Calu3 (cell line): ENCODE measurements at places on chromosomes 2 and 18.
A peak's percentile ranks its signal among the peaks of the same experiment; 100 is the strongest.

DNA sequence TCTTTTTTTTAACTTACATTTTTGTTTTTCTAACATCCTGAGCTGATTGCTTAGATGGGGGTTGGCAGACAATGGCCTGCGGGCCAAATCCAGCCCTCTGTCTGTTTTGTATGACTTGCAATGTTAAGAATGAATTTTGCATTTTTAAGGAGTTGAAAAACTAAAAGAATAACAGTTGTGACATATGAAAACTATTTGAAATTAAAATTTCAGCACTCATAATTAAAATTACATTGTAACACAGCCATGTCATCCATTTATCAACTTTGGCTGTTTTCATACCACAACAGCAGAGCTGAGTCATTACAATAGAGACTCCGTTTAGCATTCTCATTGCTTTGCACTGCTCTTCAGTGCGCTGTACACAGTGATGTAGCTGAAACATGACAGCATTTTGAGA is 94.1 kb upstream of the MC4R start:
- no peak for DNase-seq

- DNase-seq = no peak
Measured at GRCh38 chr2:146241023-146241422, 1603.8 kb upstream of the ACVR2A start.

GRCh38 chr2:235639428-235639773 is 145.6 kb downstream of the AGAP1 start:
- DNase-seq = no peak

DNA sequence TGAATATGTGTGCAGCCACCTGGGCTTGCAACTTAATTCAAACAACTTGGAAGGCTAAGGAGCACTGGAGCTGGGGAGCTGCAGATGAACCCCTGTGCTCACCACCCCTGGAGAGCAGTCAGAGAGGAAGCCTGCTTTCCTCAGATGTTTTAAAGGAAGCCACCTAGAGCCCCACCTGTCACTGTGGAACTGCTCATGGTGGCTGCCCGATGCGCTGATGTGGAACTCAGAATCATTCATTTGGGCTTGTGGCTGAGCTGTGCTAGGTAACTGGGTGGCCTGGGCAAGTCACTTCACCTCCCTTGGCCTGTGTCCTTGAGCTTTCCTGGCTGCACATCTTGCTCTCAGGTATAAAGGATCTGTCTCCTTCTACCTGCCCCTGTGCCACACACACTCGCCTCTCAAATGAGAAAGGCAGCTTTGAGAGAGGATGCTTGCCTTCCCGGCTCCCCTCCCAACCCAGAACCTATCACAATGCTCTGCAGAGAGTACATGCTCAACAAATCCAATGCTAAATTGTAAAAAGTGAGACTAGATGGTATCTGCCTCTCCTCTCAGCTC is 41.3 kb downstream of the BCL11A start:
- DNase-seq = no peak

- DNase-seq = no peak
Measured at GRCh38 chr2:192416060-192416459, 221.3 kb upstream of the TMEFF2 start.

DNA sequence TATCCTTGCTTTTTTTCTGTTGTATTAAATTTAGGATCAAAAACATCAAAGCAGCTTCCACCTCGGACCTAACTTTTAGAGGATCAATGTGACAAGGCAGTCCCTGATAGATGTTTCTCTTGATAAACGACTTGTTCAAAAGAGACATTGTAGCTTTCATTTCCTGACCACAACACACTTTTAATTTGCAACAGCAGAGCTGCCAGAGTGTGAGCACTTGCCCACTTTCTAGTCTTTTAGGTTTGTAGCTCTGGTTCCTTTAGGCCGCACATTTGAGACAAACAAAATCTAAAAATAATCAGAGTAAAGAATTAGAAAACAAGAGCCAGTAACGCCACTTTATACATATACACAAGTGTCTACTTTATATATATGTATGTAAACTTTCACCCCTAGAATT is 3.1 kb downstream of the FIGN start:
- no peak for DNase-seq

DNA sequence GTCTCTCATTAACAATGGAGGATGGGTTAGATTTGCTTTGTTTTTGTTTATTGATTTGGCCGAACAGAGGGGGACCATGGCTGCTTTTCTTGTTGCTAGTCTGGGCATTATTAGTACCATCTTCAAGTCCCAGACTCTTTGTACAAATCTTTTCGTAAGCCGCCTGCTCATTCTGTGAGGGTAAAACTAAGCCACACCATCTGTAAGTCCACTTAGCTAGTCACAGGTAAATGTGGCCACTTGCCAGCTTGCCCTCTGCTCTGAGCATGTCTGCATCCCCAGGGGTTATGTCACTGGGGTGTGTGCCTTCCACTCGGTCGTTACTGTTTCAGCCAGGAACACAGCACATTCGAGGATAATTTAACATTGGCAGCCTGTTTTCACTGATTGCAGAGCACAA is 85.6 kb downstream of the SMIM21 start:
- no peak for DNase-seq

DNA sequence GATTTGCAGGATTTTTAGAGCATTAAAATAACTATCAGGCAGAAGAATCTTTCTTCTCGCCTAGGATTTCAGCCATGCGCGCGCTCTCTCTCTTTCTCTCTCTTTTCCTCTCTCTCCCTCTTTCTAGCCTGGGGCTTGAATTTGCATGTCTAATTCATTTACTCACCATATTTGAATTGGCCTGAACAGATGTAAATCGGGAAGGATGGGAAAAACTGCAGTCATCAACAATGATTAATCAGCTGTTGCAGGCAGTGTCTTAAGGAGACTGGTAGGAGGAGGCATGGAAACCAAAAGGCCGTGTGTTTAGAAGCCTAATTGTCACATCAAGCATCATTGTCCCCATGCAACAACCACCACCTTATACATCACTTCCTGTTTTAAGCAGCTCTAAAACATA is 137.0 kb downstream of the MEIS1 start:
- DNase-seq = no peak

DNA sequence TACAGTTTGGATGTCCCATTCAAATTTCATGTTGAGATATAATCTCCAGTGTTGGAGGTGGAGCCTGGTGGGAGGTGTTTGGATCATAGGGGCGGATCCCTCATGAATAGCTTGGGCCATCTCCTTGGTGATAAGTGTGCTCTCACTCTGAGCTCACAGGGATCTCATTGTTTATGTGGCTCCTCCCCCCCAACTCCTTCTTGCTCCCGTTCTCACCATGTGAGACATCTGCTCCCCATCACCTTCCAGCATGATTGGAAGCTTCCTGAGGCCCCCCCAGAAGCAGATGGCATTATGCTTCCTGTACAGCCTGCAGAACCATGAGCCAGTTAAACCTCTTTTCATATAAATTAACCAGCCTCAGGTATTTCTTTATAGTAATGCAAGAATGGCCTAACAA is 3.0 kb upstream of the INPP1 start:
- peak; percentile 33 for DNase-seq

GRCh38 chr2:111050701-111051376 is 69.9 kb upstream of the BCL2L11 start:
- DNase-seq = no peak

DNA sequence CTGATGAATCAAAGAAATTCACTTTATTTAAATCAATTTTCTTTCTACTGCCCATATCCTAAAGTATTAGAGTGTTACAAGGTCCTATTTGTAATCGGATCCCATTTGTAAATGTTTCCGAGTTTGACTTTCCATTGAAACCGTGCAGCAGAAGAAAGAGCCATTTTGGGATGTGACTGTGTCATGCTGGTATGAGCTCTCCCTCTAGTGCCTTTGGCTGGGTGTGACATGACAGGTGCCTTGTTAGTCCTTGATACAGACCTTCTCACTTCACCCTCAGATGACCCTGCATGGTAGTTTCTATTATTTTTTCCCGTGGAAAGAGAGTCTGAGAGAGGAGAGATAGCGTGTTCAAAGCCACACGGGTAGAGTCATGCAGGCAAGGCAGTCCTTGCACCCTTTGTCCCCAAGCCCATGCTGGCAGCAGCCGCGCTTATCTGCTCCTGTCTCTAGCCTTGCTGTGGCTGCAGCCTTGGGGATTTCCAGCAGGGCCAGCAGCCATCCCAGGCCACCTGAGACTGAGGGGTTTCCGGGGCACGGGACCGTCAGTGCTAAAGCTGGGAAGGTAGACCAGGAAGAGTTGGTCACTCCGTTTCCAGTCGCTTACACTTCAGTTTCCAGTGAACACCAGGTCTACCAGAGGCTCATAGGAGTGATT is 21.4 kb downstream of the CHMP1B start:
- DNase-seq = peak; percentile 50

DNA sequence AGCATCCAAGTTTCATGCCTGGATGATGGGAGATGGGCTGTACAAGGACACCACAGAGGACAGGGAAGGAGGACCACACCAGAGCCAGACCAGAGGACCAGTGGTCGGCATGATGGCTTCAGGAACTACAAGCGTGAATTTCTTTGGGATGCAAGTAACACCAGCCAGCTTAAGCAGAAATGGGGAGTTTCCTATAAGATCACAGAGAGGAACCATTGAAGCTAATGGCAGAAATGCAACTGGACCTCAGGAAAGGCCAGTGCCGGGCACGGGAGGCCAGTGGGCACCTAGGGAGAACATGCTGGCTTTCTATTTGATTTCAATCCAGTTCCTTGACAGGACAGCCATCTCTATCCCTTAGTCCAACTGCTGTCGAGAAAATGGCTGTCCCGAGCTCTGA is 145.4 kb downstream of the SH3BP4 start:
- DNase-seq = no peak

DNA sequence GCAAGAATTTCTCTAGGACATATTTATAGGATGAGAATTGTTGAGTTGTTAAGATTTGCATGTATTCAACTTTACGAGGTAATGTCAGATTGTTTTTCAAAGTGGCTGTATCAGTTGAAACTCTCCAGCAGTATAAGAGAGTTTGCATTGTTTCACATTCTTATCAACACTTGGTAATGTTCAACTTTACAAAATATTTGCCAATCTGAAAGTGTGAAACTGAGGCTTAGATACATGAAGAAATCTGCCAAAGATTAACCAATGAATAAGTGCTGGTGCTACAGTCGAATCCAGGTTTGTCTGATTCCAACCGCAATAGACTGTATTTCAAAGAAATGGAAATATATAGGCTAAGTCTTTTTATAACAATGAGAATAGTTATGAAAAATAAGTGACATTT is 117.0 kb downstream of the EHBP1 start:
- no peak for DNase-seq

GRCh38 chr2:119116411-119117295 is 41.9 kb downstream of the C1QL2 start:
- no peak for DNase-seq

DNA sequence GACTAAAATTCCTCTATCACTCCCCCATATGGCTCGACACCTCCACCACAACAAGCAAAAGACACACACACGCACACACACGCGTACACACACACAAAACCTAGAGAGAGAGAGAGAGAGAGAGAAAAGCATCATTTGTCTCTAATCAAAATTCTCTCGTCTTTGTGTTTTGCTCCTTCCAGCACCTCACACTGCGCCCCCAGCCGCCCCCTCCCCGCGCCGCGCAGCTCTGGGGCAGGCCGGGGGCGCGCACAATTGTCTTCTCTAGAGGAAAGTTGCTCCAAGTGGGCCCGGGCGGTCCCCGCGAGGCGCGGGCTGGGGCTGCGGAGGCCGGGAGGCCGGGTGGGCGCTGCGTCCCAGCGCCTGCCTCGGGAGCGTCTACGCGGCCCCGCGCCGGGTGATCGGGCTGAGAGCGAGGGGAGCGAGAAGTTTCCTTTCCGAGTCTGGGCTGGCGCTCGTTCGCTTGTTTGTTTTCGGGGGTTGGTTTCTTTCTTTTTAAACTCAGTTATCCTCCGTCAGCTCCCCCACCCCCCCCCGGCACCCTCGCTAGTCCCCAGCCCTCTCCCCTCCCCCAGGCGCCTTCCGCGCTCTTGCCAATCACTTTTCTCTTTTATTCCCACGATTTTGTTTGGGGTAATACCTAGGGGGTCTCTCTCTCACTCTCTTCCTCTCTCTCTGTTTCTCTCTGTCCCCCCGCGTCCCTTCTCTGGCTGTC is 4.1 kb downstream of the ZEB2 start:
- no peak for DNase-seq

GRCh38 chr2:46711156-46711555 is 204.4 kb downstream of the MCFD2 start:
- no peak for DNase-seq

DNA sequence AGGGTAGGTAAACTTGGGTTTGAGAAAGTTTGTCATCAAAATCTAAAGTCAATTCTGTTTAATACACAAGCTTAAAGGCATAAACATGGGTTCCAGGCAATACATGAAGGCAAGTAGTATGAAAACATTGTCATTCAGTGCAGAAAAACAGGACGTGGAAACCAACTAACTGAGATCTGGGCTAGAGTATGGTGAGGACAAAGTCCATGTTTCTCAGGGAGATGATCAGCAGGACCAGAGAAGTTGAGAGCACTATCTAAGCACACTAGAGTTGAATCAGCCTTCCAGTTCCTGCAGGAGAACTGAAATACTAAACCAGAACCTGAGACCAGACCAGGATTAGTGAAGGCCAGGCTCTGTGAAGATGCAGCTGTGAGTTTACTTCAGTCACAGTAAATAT is 302.8 kb upstream of the CRIM1 start:
- no peak for DNase-seq

DNA sequence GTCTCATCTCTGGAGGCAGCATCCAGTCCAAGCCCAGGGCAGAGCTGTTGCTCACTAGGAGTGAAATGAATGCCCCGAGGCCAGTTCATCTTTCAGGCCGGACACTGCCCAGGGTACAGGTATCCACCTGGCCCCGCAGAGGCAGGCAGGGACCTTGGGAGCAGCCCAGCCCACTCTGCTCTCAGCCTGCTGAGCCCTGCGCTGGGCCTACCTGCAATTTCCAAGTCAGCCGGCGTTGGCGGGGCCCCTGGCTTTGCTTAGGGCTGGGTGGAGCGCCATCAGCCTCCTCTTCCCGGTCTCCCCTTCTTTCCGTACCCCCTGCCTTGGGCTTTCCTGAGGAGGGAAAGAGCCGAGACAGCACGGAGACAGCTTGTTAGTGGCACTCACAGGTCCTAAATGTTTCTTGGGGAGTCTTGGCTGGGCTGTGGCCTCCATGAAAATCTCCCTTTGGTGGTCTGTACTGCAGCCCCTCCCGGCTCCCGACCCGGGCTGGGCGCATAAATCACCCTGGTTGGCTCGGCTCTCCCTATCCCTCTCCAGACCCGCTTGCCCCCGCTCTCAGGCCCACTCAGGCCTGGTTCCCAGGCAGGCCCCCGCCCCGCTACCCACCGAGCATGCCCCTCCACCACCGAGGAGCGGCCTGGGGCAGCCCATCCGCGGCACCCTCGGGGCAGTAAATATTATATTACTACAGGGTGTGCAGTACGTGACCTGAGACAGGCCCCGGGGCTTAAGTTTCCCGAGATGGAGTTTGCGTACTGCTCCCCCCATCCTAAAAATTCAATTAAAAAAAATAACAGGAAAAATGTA is 106.7 kb downstream of the DYSF start:
- DNase-seq = no peak

GRCh38 chr2:18425210-18425703 is 135.2 kb downstream of the RDH14 start:
- DNase-seq = no peak
